ENCODE measurements at places on chromosomes 4 and X.

GRCh38 chrX:67892401-67892800 is 348.6 kb downstream of the AR start:
- DNase-seq = peak; percentile 11

- DNase-seq = peak; percentile 50
Observed at GRCh38 chr4:40055511-40055862, 1.2 kb upstream of the N4BP2 start.

DNA sequence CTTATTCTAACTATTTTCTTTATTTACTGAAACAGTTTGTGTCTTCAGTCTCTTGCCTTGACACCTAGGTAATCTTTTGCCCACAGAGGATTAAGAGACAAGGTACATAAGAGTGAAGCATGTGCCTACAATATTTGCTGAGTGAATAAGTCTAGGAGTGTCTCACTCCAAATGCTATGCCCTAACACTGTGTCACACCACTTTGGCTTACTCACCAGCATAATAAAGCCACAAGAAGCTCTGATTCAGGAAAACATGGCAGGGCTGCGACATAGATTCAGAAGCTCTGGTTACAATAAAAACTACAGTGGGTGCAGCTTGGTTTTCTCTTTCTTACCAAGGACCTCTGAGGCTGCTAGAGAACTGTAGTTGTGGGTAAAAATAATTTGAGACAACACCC is 127.1 kb downstream of the RBM46 start:
- DNase-seq = no peak

GRCh38 chrX:74370487-74370886 is 50.8 kb upstream of the SLC16A2 start:
- no peak for DNase-seq

- no peak for DNase-seq
Observed at GRCh38 chr4:41635441-41635840, 97.5 kb downstream of the LIMCH1 start.

- no peak for DNase-seq
Observed at GRCh38 chr4:113153529-113154101, 104.2 kb downstream of the ANK2 start.

- no peak for DNase-seq
Observed at GRCh38 chr4:24382381-24382780, 202.0 kb downstream of the DHX15 start.

- no peak for DNase-seq
Observed at GRCh38 chrX:11105080-11105479, 6.1 kb upstream of the HCCS start.

GRCh38 chrX:69163936-69164741 is 1.1 kb downstream of the PJA1 start:
- DNase-seq = no peak

DNA sequence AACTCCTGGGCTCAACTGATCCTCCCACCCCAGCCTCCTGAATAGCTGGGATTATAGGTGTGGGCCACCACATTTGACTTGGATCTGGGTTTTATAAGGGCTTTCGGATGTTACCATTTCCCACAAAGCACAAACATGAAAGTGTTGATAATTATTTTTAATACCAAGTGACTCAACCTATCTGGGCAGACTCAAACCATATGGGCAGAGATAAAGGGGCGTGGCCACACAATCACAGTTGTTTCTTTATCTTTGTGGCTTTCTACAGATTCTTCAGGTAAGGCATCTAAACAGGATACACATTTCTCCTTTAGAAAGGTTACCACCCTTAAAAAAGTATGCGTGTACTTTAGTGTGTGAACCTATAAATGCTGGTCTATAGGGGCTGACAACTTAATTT is 122.5 kb downstream of the ZNF827 start:
- DNase-seq = no peak

- DNase-seq = no peak
Observed at GRCh38 chr4:22999419-22999818, 306.7 kb downstream of the GBA3 start.

- DNase-seq = no peak
Observed at GRCh38 chr4:165758086-165758485, 115.0 kb upstream of the TLL1 start.

GRCh38 chr4:176545872-176546271 is 226.1 kb downstream of the SPCS3 start:
- DNase-seq = no peak

- no peak for DNase-seq
Observed at GRCh38 chr4:79273915-79274314, 51.9 kb downstream of the NAA11 start.

- DNase-seq = no peak
Observed at GRCh38 chr4:68630371-68630770, 40.1 kb downstream of the UGT2B15 start.

DNA sequence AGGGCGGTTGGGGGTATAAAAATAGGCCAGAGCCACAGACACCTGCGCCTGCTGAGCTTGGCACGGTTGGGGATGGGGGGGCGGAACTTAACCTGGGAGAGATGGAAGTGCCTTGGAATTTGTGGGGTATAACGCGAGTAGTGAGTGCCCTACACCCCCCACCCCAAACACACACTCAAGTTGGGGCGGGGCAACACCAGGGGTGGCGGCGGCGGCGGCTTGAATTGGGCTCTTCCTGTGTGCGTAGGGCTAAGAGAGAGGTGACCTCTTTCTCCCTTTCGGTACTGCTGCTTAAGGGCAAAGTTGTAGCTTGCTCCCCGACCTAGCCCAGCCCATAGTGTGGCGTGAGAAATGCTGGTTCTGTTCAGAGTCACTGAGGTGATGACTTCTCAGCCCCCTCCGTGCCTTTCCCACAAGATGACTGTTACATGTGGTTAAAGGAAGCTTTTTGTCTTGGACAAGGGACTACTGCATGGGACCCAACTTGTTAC is 839 bp downstream of the STK26 start:
- peak; percentile 30 for DNase-seq

- DNase-seq = no peak
Observed at GRCh38 chr4:14668296-14668695, 334.0 kb upstream of the CPEB2 start.

GRCh38 chr4:113952452-113953029 is 26.9 kb downstream of the ARSJ start:
- peak; percentile 13 for DNase-seq

DNA sequence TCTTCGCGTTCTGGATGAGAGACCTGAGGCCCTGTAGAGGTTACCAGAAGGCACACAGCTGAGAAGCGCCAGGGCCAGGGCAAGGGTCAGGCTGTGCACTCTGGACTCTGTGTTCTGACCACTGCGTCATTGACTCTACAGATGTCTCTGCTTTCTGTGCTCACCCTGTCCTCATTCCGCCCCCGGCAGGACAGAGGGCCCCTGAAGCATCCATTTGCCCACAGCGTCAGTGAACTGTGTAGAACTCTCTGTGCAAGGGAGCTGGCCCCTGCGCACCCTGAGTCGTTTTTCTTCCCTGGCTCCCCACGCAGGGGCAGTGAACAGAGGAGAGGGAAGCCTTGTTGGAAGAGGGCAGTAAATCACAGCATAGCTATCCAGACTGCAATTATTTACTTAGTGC is 6.1 kb upstream of the WAS start:
- no peak for DNase-seq

DNA sequence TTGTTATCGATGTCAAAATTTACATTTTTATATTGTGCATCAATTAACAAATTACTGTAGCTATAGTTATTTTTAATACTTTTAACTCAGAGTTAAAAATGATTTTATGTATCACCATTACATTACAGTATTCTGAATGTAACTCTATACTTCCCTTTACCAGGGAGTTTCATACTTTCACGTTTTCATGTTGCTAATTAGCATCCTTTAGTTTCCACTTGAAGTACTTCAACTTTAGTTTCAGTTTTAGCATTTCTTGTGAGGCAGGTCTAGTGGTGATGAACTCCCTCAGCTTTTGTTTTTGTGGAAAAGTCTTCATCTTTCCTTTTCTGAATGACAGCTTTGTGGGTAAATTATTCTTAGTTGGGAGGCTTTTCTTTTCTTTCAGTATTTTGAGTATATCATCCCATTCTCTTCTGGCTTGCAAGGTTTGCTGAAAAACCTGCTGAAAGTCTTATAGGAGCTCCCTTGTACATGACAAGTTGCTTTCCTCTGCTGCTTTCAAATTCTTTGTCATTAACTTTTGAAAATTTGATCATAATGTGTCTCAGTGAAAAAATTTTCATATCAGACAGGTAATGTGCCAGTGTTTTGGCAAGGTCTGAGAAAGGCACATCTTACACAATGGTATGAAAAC is 9.8 kb upstream of the CISD2 start:
- DNase-seq = no peak

DNA sequence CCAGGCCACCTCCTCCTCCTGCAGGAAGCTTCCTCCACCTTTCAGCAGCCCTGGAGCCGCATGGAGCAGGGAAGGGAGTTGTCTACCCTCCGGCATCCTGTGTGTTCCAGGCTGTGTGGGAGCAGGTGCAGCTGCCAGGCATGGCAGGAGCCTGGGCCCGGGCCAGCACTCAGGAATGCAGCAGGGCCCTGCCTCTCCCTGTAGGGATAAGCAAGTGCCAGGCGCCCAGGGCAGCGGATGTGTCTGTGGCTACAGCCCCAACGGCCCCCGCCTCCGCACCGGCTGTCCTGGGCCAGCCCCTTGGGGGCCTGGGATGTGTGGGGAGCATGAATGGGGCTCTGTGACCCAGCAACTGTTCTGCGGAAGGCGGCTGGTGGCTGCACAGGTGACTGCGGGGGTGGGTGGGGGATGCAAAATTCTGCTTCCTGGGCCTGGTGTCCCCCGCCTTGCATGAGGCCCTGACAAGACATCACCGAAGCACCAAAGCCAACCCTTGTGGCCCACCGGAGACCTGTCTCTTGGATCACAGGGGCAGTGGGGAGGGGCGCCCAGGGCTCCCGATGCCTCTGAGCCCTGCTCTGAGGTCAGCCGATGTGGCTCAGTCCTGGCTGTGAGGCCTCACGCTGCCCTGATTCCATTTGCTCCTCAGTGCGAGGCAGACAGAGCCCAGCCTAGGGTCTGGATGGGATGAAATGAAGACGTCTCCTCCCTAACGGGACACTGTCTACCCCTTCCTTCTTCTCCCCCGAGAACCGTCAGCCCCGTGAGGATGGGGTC is 1.4 kb upstream of the DOK7 start:
- DNase-seq = no peak

DNA sequence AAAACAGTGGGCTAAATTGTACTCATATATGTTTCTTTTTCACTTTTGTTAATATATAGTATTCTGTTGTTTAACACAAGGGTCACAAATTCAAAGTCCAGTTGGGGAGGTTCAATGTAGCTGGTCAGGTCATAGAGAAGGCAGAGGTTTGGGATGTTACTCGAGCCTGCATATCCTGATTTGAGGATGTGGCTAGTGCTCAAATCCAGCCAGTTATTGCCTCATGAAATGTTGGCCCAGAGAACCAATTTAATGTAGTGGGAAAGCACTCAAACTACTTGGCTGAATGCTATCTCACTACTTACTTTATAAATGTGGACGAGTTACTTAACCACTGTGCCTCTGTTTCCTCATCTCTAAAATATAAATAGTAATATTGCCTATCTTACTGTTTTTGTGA is 12.5 kb downstream of the USO1 start:
- DNase-seq = no peak

DNA sequence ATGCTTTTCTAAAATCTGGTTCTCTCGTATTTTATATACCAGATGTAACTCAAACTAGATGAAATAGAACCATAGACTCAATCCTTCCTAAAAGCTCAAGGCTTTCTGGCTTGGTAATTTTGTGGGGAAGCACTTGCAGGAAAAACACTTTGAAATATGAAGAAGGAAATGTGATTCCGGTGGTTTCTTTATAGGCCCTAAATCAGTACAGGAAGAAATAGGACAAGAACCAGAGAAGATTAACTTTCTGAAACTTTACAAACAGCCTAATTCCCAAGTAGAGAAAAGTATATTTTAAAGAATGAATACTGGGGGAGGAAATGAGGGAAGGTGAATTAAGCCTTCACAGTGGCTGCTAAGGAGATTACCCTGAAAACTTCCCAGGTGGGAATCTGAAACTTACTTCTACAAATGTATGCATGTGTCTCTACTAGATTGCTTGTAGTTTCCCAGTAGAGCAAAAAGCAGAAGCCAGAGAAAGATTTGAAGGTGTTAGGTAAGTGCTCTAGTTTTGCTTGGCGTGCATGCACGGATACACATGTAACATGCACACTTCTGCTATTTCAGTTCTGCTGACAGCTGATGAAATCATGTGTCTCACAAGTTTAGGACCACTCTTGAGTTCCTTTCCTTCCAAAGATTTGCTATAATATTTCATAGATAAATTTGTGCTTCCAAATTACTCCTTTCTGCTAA is 92.1 kb downstream of the AFF1 start:
- DNase-seq = peak; percentile 86

DNA sequence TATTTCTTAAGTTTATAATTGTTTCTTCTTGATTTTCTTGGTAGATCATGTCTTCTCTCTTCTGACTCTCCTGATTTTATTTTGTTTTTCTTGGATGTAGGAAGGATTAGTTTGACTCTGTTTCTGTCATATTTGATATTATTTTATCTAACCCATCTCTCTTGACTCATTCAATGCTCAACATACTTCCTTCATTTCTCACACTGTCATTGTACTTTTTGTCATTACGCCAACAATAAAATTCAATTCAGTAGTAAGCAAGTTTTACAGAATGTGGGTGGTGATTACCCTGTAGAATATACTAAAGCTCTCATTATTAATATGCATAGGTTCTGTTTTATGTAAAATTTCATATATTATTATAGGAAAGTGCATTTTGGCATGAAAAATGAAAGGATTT is 1303.0 kb upstream of the AGA start:
- DNase-seq = no peak

- DNase-seq = no peak
Observed at GRCh38 chrX:103919270-103919637, 43.2 kb upstream of the TMSB15B start.

- no peak for DNase-seq
Observed at GRCh38 chr4:117823388-117823787, 210.9 kb upstream of the NDST3 start.

DNA sequence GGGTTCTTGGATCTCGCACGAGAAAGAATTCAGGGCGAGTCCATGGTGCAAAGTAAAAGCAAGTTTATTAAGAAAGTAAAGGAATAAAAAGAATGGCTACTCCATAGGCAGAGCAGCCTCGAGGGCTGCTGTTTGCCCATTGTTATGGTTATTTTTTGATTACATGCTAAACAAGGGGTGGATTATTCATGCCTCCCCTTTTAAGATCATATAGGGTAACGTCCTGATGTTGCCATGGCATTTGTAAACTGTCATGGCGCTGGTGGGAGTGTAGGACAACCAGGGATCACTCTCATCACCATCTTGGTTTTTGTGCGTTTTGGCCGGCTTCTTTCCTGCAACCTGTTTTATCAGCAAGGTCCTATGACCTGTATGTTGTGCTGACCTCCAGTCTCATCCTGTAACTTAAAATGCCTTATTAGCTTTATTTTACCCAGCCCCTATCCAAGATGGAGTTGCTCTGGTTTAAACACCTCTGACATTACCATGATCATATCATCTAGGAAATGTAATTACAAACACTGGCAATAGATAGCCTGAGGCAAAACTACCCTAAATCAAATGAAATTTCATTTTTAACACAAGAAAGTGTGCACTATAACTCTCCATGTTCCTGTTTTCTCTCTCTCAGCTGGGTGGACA is 94.3 kb upstream of the ATXN3L start:
- no peak for DNase-seq

- no peak for DNase-seq
Observed at GRCh38 chr4:172514801-172515200, 653.8 kb upstream of the GALNT7 start.

All from HL-60 (cell line).